ENCODE measurements at places on chromosomes 11 and 22. TPM values are rescaled to one million over a fixed set of nuclear protein-coding genes. Genes with fewer than 3 reads are reported as not detected.

CDCA5 gene
- total RNA-seq: 1.8 TPM

RASL10A gene
- total RNA-seq: 2.5 TPM

- DNase-seq: no peak
Measured at GRCh38 chr11:134677891-134678551, 266.0 kb upstream of the B3GAT1 start.

SLC1A2 gene
- total RNA-seq: 0.57 TPM

GRCh38 chr22:41482319-41482935 is 13.5 kb downstream of the ACO2 start:
- peak; percentile 61 for DNase-seq

- no peak for DNase-seq
Measured at GRCh38 chr11:18455686-18456372, at the start of gene LDHAL6A. LDHAL6A (plus strand) TSS chr11:18455856; CDS start chr11:18456681, 825 bp downstream.

DNA sequence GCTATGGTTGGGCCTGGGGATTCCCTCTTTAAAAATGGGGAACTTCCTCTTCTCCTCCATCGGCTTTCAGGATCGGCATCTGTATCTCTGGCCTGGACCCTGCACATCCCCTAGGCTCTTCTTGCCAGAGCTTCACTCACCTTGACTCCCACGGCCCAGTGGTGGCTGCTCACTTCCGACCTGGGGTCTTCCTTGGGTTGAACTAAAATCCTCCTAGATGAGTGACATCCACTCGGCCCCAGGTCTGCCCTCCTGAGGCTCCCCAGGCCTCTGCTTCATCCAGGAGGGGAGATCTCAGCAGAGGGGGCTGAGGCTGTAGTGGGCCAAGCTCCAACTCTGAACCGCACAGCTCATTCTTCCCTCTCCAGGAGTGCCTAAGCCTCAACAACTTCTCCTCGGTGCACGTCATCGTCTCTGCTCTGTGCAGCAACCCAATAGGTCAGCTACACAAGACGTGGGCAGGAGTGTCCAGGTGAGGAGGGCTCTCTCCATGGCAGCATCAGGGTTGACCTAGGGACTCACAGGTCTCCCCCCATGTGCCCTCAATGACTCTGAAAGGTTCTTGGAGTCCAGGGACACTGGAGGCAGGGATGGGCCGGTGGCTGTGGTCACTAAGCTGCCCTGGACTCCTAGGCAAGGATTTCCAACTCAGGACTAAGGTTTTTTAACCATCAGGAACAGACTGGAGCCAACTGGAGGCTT is 3.3 kb downstream of the RGL4 start:
- no peak for DNase-seq

MRGPRX3 gene
- total RNA-seq: not detected

GRCh38 chr22:46602025-46602424 is 18.2 kb upstream of the GRAMD4 start:
- DNase-seq: no peak

- DNase-seq: no peak
Measured at GRCh38 chr11:86702220-86702983, 30.0 kb upstream of the ME3 start.

DNA sequence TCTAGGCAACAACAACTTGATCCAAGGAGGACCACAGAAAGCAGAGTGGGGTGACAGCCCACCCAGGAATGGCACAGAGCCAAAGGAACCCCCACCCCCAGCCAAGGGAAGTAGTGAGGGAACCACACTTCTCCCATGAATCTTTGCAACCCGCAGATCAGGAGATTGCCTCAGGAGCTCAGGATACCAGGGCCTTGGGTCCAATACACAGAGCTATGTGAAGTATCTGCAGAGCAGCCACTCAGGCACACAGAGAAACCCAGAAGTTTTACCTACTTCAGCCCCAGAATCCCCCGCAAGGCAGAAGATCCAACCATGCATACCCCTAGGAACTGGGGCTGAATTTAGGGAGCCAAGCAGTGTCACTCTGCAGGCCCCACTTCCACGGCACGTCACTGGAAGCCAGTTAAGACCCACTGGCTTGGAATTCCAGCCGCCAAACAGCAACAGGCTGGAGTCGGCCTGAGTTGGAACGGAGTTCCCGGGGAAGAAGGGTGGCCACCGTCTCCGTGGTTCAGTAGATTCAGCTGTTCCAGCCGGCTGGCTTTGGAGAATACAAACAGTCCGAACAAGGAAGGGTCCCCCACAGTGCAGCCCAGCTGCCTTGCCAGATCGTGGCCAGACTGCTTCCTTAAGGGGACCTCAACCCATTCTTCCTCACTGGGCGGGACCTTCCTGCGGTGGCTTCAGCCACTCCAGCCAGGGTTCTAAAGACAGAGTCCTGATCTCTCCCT is 174.1 kb downstream of the TTC28 start:
- DNase-seq: peak; percentile 60

DNA sequence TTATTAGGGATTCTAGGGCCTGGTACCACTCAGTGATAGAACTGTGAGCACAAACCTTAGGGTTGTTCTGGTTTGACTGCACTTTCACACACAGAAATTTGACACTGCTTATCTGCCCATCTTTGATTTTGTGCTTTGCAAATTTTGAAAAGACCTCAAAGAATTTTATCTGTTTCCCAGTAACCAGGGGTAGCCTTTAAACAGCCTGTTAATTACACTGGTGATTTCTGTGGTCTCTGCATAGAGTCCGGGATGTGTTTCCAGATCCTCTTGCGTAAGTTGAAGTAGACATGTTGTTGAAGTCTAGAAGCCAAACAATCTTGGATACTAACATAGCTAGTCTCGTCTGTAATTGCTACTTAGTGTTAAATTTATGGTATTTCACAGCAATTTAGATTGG is 75.3 kb downstream of the C22orf31 start:
- no peak for DNase-seq

- no peak for DNase-seq
Measured at GRCh38 chr11:116072601-116073410, 568.6 kb upstream of the CADM1 start.

- no peak for DNase-seq
Measured at GRCh38 chr11:7246179-7246578, 5.5 kb upstream of the SYT9 start.

- DNase-seq: peak; percentile 64
Measured at GRCh38 chr11:70158201-70158600, 44.9 kb upstream of the FADD start.

C11orf91 gene
- total RNA-seq: not detected

KCNJ1 gene
- 0.29 TPM for total RNA-seq

All from myocyte (in vitro differentiated cells).